Diencephalon (tissue), 1 donor: ENCODE measurements at places on chromosomes 6 and 20. TPM values are rescaled to one million over a fixed set of nuclear protein-coding genes. Genes with fewer than 3 reads are reported as not detected.

The SLC32A1 gene
- 34.4 TPM for total RNA-seq

The NHLRC1 gene
- 4.4 TPM for total RNA-seq

The PRR18 gene
- 2.5 TPM for total RNA-seq

The SASH1 gene
- total RNA-seq = 49.1 TPM

The KCNK16 gene
- not detected for total RNA-seq

The PKHD1 gene
- total RNA-seq = under 0.01 TPM

The EPPIN gene
- not detected for total RNA-seq

The NKAIN2 gene
- 33.0 TPM for total RNA-seq

The ZKSCAN8 gene
- 21.7 TPM for total RNA-seq

The RAD21L1 gene
- not detected for total RNA-seq

The SLC22A2 gene
- 0.46 TPM for total RNA-seq

The PAK5 gene
- 33.0 TPM for total RNA-seq

The ANGPT4 gene
- total RNA-seq = 0.23 TPM

The ZNF391 gene
- 6.2 TPM for total RNA-seq

The CAGE1 gene
- not detected for total RNA-seq

The CALHM4 gene
- total RNA-seq = 0.46 TPM

The LY6G6D gene
- total RNA-seq = not detected

The STMND1 gene
- total RNA-seq = 0.92 TPM

The TPBG gene
- total RNA-seq = 7.2 TPM

The SRF gene
- 11.3 TPM for total RNA-seq

The AVP gene
- 51.9 TPM for total RNA-seq

The ZNF165 gene
- 2.3 TPM for total RNA-seq
